ENCODE measurements at places on chromosomes 5 and 9.

GRCh38 chr5:78537821-78538220 lies 110.8 kb downstream of the LHFPL2 start:
- peak; percentile 67 for DNase-seq

DNA sequence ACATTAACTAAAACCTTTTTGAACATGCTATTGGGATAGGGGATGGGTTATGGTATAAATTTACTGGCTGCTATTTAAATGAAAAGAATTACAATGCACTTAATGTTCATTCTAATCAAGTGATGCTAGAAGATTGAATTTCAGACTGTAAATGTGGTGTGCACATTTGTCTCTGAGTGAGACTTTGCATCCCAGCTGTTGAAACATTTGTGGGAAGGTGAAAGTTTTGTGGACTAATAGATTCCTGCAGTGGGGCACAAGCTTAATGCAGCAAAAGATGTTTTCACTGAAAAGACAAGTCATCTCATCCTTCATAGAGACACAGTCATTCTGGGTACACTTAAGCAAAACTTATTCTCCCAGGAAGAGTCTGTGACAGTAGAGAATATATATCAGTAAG lies 323.6 kb downstream of the NFIB start:
- no peak for DNase-seq

DNA sequence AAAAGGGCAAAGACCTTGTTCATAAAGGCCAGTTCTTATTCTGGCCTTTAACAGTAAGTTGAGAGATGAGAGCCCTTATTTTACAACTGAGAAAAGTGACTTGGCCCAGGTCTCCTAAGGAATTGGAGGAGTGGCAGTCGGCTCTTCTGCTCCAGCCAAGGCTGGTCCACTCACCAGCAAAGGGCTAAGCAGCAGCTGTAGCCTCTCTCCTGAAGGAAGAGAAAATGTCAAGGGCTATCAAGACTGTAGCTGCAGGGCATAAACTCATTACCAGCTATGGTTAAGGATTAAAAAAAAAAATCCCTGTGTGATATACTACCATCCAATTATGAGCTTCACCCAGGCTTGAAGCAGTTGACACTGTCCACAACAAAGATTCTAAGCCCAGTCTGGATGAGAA lies 138.6 kb upstream of the RAD23B start:
- DNase-seq, result no peak

DNA sequence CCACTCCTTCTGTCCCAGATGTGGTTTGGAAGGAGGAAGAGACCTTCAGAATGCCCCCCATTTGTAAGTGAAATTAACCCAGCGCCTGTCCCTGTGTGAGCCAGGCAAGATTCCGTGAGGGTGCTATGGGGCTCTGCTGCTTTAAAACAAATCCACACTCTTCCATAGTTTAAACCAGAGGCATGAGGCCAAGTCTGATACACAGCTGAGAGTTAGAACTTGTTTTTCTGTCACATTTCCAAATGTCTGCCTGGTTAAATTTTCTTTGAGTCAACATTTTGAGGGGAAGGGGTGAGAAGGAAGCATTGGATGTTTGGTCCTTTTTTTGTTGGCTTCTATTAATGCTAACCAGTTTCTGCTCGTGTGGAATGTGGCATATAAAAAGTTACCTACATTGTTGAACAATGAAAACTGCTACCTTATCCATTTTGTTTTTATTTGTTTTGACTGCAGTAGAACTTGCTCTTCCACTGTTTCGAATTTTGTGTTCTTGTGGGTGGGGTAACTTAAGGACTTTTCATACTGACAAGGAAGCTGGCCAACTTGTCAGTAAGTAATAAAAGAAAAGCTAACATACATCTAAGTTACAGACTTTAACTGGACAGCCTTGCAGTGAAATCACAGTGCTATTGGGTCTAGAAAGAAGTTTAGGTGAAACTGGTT lies 12.9 kb downstream of the RGMB start:
- no peak for DNase-seq

GRCh38 chr9:86795823-86796553 lies 151.3 kb downstream of the GAS1 start:
- DNase-seq, result no peak

Measured in NB4 (cell line).